ENCODE measurements at places on chromosomes 16 and 17.
A peak's percentile ranks its signal among the peaks of the same experiment; 100 is the strongest.

- DNase-seq: no peak
Observed at GRCh38 chr17:56314984-56315602, 161.8 kb downstream of the ANKFN1 start.

- peak; percentile 55 for DNase-seq
Observed at GRCh38 chr16:75305364-75306098, 54.1 kb upstream of the BCAR1 start.

DNA sequence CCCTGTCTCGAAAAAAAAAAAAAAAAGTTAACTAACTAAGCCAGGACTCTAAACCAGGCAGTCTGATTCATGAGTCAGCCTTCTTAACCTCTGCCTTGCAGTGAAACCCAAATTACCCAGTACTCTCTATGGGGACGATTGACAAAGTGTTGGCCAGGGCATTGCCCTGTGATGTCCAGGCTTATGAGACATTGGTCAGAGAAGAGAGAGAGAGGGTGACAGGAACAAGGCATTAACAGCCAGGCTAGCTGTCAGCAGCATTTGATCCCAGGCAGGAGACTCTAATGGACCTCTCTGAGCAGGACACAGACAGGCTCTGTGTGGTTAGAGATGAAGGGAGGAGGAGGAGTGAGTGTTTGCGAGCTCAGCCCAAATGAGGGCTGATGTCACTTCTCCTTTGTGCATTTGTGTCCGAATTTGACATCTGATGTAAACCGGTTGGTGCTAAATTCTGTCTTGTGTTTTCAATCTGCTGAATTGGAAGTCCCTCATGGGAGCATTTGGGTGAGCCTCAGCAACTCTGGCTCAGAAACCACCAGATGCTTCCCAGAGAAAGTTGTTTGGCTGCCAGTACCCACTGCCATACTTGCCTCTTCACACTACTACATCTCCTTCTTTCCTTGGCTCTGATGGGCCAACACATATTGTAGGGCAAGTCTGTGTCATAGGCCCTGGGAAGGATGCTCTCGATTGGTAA lies 4.3 kb upstream of the MYL4 start:
- no peak for DNase-seq

- DNase-seq: no peak
Observed at GRCh38 chr16:29649588-29650494, 13.2 kb upstream of the SPN start.

- DNase-seq: no peak
Observed at GRCh38 chr17:60792250-60792898, 114.7 kb downstream of the BCAS3 start.

GRCh38 chr16:81185416-81185815 lies 53.1 kb upstream of the BCO1 start:
- no peak for DNase-seq

DNA sequence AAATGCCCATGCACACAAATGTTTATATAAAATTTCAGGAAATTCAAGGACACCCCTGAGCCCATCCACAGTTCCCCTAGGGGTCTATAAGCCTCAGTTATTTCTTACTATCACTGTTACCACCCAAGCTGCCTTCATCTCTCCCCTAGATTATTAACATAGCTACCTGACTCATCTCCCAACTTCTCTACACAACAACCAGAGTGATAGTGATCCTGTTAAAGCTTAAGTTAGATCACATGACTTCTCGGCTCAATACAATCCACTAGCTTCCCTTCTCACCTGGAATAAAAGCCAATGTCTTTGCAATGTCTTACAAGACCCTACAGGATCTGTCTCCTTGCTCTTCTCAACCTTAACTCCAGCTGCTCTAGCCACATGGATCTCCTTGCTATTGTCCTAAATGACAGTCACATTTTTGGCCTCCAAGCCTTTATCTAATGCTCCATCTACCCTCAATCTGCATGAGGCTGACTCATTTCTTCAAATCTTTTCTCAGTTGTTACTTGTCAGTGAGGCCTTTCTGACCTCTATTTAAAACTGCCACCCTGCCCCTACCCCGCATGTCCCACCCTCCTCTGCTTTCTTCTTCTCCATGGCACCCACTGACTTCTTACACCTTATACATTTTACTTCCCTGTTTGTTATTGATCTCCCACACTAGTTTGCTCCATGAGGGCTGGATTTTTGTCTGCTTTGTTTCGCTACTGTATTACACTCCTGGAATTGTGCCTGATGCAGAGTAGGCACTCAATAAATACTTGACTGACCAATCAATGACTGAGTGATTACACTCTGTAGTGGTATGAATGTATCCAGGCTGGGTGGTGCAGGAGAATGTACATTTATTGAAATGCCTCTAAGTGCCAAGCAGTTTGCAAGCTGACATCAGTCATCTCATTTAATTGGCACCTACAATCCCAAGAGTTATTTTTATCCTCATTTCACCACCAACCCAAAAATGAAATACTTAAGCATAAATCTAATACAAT lies 5.2 kb upstream of the LIG3 start:
- DNase-seq: no peak

DNA sequence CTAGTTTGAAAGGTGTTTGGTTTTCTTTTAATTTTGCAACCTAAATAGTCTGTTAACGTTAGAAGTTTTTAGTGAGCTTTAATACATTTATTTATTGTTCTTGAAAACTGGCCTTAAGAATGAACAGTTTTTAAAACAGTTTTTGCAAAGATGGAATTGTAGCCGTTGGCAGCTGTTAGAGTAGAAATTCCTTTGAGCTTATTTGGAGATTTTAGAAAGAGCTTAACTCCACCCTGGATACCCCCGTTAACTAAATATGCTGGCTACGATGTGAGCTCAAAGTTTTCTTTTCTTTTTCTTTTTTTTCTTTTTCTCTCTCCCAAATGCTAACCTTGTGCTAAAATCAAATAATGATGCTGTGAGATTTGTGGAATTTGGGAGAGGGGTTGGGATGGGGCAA lies 75.2 kb downstream of the COX10 start:
- DNase-seq: no peak

GRCh38 chr17:81285894-81286293 lies 9.2 kb downstream of the SLC38A10 start:
- no peak for DNase-seq

DNA sequence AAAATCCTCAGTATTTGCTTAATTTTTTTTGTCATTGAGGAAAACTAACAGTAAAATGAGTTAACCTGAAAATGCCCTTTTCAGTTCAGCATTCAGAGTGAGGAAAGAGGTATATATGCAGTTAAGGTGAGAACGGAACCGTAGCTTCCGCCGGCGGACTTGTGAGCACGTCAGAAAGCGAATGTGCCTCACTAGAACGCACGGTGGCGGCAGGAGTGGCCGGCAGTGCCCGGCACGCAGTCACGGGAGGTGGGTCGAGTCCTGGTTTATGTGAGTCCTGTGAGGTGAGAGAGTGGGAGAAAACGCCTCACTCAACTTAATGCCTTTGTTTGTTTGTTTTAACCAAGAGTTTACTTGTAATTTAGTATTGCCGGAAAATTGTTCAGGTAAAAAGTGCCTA lies 6.1 kb downstream of the SEC14L1 start:
- no peak for DNase-seq

GRCh38 chr17:50495918-50496317 lies 12.3 kb upstream of the MYCBPAP start:
- DNase-seq: no peak

DNA sequence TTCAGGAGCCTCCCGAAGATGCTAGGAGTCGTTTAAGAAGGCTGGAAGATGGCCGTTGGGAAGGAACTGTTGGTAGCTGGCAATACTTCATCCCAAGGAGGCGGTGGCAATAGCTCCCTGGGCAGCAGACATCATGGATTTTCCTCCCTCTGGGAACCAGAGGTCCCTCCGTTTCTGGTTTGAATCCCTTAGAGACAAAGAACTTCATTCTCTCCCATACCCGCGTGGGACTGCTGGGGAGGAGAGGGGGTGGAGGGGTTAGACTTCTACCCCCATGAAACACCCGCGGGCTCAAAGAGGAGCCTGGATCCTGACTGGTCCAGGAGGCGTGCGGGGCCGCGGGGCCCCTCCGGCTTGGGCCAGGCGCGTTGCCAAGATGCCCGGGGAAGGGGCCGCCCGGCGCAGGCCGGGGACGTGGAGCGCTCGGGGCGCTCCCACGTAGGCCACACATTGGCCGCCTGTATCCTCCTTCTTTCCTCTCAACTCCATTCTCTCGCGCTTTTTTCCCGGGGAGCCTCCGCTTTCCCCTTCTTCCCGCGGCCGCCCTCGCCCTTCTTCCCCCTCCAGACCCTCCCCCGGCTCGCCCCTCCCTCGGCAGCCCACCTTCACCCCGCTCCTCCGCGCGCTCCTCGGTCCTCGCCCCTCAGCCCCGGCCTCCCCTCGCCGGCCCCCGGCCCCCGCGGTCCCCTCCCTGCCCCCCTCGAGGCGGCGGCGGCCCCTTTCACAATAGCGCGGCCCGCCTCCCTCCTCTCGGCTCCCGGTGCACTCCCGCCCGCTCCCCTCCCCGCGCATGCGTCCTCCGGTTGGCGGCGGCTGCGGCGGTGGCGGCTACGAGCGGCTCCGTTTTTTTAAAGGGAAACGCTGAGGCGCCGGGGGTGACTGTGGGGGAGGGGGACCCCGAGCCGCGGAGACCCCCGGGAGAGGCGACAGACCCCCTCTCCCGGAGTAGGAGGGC lies at the start of gene MSL1:
TSS of gene MSL1 (plus strand) at position 791 of the 955 bp plus-strand sequence. CDS start 642 bp downstream, outside the sequence.
- peak; percentile 89 for DNase-seq

- DNase-seq: no peak
Observed at GRCh38 chr17:39776252-39776651, 38.5 kb downstream of the GRB7 start.

DNA sequence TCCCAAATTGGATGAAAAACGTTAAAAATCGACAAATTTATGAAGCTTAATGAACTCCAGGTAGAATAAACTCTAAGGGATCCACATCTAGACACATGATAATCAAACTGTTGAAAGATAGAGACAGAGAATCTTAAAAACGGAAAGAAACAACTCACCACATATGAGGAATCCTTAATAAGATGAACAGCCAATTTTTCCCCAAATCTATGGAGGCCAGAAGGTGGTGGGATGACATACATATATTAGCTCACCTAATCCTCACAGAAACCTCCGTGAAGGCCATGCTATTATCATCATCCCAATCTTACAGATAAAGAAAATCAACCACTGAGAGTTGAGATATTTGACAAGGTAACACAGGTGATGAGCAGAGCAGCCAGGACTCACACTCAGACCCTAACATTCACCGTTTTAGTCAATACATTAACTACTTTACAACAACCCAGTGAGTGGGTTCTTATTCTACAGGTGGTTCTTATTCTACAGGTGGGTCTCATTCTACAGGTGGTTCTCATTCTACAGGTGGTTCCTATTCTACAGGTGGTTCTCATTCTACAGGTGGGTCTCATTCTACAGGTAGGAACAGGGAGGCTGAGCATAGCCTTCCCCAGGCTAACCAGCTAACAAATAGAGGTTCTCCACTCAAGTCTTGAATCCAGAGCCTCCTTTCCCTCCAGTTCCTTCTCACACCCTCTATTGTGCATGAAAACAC lies 4.8 kb downstream of the CACNG1 start:
- no peak for DNase-seq

DNA sequence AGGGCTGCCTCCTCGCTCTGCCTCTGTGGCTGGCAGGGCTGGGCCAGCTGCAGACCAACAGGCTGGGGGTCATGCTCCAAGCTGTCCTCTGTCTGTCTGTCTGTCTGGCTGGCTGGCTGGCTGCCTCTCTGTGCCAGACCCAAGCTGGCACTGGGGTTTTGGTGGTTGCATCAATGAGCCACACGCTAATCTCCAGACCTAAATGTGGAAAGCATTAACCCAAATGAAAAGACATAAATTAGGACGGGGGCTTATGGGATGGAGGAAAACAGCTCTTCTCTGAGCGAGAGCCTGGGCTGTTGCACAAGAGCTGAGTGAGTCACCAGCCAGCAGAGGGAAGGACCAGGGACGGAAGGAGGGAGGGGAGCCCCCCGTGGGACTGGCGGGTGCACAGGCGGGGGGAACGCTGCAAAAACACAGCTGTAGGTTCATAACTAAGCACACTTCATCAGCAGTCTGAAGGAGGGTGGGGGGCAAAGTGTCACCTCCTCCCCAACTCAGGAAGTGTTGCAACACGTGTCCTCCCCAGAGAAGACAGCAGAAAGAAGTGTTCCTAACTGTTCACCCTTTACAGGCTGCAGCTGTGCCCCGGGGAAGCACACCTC lies 83.4 kb downstream of the GAS7 start:
- DNase-seq: peak; percentile 40

- no peak for DNase-seq
Observed at GRCh38 chr16:73152386-73153125, 104.6 kb upstream of the ZFHX3 start.

GRCh38 chr16:86303787-86304678 lies 206.3 kb upstream of the FOXF1 start:
- DNase-seq: no peak

DNA sequence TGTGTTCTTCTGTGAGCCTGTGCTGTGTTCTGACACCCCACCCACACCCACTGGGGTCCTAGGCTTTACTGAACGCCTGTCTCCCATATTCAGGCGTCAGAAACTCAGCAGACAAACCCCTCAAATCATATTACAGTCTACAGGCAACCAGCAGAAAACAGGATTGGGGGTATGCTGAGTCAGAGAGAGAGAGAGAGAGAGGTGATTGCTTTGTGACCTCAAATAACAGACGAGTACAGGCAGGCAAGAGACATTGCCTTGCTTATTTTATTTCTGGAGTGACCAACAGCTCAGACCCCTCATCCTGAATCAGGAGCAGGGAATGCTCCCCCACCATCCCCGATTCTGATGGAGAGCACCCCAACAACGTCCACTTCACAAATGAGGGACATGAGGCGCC lies 473.9 kb downstream of the PMP22 start:
- DNase-seq: no peak

DNA sequence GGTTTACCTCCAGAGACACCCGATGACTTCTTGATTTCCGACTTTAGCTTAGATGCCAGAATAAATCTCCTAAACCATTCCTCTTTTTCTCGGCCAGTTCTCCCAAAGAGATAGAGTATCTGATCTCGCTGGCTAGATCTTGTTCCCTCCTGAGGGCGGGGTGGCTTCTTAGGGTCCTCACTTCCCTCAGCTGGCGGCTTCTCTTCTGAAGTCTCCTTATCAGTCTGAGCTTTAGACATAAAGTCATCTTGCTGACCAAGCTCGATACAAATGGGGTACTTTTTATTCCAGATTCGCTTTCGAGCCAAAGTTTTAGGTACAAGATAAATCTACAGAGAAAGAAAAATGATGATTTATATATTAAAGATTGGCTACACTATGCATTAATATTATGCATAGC lies 63.6 kb upstream of the ERN1 start:
- DNase-seq: no peak

- DNase-seq: peak; percentile 71
Observed at GRCh38 chr17:36921095-36921851, 16.0 kb upstream of the LHX1 start.

GRCh38 chr16:28179354-28179753 lies 32.4 kb downstream of the XPO6 start:
- DNase-seq: no peak
